AG20443 (cell line): ENCODE measurements at places on chromosomes 2 and 18.

DNA sequence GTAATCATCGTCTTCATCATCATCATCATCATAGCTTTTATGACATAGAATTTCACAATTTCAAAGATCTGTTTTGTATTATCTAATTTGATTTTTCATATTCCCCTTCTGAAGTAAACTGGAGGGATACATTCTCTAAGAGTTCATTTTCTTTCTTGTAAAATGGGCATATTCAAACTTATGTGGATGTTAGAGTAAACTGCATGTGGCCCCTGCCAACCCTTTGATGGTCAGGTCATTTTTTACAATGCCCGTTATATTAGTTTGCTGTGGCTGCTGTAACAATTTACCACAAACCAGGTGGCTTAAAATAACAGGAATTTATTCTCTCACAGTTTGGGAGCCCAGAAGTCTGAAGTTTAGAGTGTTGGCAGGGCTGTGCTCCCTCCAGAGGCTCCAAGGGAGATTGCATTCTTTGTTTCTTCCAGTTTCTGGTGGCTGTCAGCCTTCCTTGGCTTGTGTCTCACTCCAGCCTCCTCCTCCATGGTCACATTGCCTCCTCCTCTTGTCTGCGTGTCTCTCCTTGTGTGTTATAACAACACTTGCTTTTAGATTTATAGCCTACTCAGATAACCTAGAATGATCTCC is 127.5 kb upstream of the MMADHC start:
- DNase-seq: peak; percentile 58

DNA sequence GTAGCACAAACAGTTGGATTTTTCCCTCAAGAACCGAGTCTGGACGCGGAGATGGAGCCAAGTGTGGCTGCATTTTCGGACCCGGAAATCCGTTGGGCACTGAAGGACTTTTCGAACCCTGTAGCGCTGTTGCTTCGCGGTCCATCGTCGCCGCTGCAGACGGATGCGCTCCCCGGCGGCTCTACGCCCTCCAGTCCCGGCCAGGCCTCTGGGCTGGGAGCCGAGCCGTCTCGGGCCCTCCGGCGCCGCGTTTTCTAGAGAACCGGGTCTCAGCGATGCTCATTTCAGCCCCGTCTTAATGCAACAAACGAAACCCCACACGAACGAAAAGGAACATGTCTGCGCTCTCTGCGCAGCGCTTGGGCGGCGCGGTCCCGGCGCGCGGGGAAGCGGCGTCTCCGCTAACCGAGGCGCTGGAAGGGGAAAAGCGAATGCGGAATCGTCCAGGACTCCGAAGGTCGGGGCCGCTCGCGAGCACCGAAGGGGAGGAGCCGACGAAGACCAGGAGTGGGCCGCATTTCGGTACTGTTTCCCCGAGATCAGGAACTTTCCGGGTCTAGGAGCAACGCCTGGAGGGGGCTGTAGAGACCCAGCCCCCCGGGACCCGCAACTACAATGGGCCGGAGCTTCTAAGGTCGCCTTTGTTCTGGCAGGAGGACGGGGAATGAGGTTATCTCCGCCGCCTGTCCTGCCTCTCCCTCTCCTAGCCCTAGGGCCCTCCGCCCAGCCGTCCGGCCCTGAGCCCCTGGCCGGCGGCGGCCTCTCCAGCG is 3.2 kb downstream of the EMX1 start:
- peak; percentile 55 for DNase-seq

GRCh38 chr2:12352889-12353288 is 363.8 kb upstream of the TRIB2 start:
- DNase-seq: no peak

- no peak for DNase-seq
Observed at GRCh38 chr18:36758623-36759022, 70.2 kb downstream of the TPGS2 start.

- peak; percentile 38 for DNase-seq
Observed at GRCh38 chr18:79912409-79912991, 39.0 kb downstream of the SLC66A2 start.

DNA sequence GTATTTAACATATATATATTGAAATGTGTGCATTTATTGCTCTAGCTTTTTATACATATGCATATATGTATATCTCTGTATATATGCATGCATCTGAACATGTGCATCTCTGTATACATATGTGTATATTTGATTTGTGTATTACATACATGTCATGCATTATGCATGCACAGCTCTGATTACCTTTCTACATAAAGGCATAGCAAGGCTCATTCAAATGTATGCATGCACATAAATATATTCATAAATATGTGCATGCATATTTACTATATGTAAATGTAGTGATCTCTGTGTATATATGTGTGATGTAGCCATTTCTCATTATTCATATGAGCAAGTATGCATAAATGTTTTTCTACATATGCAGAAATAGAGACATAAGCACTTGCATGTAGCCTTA is 64.6 kb downstream of the TRIB2 start:
- DNase-seq: no peak

GRCh38 chr2:24745825-24746224 is 47.4 kb downstream of the PTRHD1 start:
- no peak for DNase-seq

DNA sequence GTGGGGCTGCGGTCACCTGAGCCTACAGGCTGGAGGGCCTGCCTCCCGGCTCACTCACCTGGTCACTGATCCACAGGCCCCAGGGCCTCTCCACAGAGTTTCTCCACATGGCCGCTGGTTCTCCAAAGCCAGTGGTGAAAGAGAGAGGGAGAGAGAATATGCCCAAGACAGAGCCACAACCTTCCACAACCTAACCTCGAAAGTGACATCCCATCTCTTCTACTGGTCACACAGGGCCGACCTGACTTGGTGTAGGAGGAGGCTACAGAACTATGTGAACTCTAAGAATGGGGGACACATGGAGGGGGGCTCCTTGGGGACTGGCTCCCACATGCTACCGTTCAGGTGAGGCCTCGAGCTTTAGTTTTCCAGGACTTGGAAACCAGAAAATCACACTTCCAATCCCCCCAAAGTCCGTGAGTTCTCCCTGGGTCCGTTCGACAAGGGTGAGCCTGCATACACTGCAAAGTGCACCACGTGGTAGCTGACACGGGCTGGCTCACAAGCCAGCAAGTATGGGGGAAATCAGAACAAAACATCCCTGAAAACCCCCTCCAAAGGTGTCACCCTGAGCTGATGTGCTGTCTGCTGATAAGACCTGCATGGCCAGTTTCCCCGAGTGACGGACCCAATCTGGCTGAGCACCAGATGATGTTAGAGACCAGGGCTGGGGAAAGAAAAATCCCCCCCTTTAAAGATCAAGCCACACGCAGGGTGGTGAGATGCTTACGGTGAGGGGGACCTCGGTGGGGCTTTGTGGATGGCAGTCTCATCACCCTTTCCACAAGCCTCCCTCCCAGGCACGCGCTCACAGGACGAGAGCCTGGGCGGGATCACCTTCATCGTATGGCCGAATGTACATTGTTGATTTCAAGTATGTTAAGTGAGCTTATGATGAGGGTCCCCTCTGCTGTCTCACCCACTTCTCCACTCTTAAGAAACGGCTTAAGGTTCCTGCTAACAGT is 54.2 kb upstream of the SEMA4C start:
- DNase-seq: no peak

GRCh38 chr2:132560562-132560961 is 109.4 kb downstream of the LYPD1 start:
- no peak for DNase-seq

DNA sequence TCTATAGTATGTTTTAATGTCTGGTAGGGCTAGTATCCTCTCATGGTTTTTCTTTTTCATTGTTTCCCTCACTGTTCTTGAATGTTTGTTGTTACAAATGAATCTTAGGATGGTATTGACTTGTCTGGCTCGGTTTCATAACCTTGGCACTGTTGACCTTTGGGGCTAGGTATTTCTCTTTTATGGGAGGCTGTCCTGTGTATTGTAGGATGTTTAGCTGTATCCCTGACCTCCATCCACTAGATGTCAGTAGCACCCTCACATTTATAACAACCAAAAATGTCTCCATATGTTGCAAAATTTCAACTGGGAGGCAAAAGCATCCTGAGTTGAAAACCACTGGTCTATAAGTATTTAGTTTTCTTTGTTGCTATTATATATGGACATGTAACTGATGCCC is 7.0 kb upstream of the AOX1 start:
- DNase-seq: no peak

DNA sequence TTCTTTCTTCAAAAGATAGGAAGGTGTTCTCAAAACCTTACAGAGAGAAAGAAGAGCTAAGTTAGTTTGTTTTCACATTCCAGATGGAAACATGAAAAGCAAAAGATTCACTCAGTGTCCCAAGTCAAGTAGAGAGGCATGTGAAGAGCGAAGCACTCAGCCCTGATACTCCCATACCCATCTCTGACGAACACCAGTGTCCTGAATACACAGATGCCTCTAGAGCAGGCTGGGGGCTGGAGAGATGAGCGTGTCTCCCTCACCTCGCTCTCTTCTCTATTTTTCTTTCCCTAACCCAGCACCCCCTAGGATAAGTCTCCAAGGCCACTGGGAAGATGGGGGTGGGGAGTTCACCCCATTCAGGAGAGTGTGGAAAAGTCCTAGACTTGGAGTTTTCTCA is 227.8 kb downstream of the TMEM163 start:
- DNase-seq: no peak

GRCh38 chr2:135909976-135910375 is 33.7 kb upstream of the MCM6 start:
- DNase-seq: no peak

DNA sequence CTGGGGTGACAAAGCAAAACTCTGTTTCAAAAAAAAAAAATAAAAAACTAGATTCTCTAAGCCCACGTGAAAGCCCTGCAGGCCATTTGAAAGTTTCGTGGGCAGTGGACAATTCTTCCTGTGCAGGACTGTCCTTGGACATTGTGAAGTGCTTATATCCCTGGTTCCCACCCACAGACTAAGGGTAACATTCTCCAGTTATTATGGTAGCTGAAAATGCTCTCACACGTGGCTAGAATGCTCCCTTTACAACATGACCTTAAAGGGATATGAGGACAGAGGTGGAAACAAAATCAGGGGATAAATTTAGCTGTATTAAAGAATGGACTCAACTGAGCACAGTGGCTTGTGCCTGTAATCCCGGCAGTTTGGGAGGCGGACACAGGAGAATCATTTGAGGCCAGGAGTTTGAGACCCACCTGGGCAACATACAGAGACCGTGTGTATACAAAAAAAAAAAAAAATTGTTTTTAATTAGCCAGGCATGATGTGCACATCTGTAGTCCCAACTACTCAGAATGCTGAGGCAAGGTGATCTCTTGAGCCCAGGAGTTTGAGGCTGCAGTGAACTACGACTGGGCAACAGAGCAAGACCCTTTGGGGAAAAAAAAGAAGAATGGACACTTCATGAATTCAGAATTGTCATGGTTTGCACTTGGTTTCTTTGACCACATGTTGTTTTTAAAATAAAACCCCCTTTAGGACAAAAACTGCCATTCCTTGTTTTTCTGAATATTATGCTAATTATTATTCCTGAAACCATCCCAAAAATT is 167.9 kb downstream of the MGAT5 start:
- no peak for DNase-seq

DNA sequence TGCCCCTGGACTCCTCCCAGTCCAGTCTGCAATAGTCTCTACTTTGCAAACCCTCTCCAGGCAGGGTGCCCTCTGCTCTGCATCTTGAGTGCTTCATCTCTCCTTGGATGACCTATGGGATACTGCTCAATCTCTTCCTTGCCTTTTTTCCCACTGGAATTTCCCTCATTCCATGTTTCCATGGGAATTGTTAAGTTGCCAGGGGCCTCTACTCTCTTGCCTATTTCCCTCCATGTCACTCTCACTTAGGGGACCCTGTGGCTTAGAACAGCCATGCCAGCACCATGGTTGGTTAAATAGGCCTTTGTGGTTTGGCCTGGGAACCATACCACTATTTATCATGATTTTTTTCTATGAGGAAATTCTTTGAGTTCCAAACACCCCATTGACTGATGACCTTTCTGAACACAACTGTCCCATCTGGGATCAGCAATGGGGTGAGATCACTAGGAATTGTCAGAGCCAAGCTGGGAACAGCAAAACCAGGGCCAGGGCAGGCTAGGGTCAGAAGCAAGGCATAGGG is 91.4 kb upstream of the RBMS1 start:
- peak; percentile 58 for DNase-seq

GRCh38 chr2:28506112-28506910 is 10.5 kb downstream of the PLB1 start:
- no peak for DNase-seq

GRCh38 chr2:37367310-37367709 is 22.9 kb downstream of the QPCT start:
- no peak for DNase-seq

GRCh38 chr2:144261336-144261735 is 258.6 kb downstream of the ZEB2 start:
- DNase-seq: no peak

- no peak for DNase-seq
Observed at GRCh38 chr2:18671363-18671762, 82.0 kb upstream of the NT5C1B start.

GRCh38 chr2:53174539-53174938 is 593.1 kb upstream of the CHAC2 start:
- DNase-seq: no peak

GRCh38 chr2:112690853-112691401 is 29.9 kb upstream of the NT5DC4 start:
- peak; percentile 55 for DNase-seq

DNA sequence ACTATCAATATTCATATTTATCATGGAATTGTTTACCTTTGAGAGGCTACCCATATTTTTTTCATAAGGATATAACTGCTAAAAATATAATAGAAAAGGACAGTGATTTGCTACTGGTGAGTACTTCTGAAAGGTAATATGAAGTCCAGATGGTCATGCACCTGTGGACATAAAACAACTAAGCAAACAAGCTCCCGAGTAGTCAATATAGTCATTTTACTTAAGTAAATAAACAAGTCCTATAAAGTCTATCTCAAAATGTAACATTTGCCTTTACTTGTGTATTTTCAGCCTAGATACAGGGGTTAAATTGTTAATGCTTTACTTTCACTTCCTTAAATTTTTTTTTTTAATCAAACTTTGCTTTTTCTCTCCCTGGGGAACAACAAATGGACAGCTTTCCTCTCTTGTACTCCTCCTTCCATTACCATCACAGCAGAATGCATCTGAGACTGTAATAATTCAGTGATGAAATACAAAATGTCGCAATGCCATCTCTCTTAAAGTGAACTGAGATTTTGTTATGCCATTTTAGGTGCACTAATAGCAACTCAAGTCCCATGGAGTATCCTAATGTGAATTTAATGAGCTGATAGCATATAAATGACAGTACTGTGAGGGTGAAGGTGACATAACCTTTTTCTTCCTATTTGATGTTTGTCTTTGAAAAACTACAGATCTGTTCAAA is 1325.4 kb upstream of the ZEB2 start:
- no peak for DNase-seq

DNA sequence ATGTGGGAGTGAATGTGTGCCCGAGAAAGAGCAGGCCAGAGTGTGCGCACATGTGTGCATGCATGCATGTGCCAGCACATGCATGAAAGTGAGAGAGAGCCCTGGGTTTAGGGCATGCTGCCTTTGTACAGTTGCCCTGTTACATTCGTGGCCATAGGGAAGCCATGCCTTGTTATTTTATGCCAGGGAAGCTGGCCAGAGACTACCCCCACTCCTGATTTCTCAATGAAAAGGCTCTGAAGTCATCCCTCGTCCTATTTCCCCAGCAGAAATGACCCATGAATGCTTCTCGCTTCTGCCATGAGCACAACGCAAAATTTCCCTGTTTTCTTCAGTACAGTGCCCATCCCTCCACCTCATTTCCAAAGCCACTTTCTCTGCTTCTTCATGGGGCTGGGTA is 143.0 kb downstream of the CELF4 start:
- DNase-seq: no peak

- no peak for DNase-seq
Observed at GRCh38 chr2:120984452-120985173, 248.9 kb downstream of the GLI2 start.

GRCh38 chr2:131046918-131047652 is 46.2 kb downstream of the FAM168B start:
- no peak for DNase-seq

- DNase-seq: no peak
Observed at GRCh38 chr2:239158641-239159475, 242.0 kb downstream of the HDAC4 start.
